ENCODE measurements at places on chromosomes 3 and 15.

DNA sequence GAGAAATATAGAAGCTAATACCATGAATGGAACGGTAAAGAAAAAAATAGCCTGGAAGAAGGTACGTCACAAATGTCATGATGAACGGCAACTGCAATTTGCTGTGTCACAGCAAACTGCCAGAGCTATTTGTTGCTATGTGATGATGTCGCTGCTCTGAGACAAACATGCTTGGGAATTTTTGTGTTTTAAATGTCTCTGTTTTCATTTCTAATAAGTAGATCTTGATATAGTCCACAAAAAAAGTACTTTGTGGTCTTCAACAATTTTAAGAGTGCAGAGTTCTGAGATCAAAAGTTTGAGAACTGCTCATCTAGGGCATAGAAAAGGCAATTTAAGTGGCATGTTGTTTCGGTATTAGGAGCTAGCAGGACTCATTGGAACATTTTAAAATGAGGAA, 4.3 kb upstream of the NR1D2 start:
- DNase-seq, result no peak

- no peak for DNase-seq
These were observed 269.8 kb downstream of the RYR3 start for GRCh38 chr15:33580526-33580925.

DNA sequence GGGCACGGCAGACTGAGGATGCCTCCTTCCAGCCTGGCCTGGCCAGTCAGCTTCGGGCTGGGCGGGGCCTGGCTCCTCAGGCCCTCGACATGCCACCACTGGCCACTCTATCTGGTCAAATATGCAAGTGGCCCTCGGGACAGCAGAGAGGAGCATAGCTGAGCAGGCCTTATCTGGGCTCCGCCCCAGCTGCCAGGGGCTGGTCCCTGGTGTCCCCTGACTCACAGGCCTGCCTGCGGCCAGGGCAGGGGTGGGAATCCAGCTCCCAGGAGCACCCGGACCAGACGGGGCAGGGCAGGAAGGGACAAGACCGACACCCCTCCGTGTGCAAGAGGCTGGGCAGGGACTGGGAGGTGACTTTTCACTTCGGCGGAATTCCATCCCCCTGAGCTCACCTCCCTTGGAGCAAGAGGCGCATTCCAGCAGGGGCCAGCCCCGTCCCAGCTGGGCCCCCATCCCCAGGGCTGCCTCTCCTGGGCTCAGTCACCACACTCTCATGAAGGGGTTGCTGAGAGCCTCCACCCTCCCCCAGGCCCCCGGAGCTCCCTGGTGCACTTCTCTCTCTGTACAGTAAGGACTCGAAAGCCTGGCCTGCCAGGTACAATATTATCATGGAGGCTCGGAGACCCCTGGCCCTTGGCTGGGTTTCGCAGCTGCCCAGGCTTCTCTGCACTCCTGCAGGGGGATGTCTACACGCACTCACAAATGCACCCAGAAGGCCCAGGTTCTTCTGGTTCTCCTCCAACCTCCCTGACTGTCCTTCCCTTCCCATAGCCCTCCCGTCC, 29.5 kb downstream of the WNT7A start:
- no peak for DNase-seq

GRCh38 chr3:115217678-115218451, 70.8 kb upstream of the ZBTB20 start:
- DNase-seq, result no peak

All from AG04449 (cell line).